ENCODE measurements at places on chromosomes 5 and 9.

- DNase-seq, result no peak
Observed at GRCh38 chr5:72177538-72177937, 70.3 kb downstream of the MAP1B start.

DNA sequence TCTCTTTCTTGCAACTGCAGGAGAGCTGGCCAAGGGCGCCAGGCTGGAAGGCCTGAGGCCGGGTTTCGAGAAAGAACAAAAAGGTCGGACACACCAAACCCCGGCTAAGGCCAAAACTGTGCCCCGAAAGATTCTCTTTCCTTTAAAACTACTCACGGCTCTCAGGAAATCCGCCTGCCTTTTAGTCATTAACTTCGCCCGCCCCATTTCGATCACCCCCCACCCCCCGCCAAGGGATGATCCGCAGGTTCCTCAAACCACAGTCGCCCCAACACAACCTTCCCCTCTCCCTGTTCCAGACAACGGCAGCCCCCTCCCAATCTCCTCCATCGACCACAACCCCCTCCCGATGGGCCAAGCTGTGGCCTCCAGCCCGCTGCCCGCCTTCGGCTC is 536 bp downstream of the FEM1C start:
- peak; percentile 49 for DNase-seq

DNA sequence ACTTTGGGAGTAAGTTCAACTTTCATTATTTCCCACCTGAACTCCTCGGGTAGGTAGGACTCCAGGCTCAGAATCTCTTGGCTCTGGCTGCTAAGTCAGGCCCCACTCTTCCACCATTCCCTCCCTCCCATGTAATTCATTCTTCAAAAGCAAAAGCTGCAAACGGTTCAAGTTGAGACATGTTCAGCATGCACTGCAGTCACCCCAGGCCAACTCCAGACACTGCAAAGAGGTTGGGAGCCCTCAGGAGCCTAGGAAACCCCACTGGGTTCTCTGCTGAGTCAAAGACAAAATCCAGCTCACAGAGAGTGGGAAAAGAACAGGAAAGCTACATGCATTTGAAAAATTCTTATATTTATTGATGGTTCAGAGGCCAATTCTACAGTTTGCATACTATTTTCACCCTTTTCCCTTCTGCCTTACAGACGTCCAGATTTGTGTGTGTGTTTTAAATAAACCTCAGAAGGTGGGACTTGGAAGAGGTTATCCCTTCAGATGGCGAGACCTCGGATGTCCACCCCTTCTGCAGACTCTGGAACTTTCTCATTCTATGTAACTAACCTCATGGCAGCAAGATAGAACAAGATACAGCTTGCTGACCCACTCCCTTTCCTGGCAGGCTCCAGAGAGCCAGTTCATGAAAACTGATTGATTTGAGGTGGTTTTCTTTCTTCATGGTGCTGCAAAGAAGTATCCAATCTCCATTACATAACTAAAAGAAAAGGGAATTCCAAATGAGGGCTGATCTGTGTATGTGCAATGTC is 65.7 kb upstream of the EQTN start:
- DNase-seq, result no peak

DNA sequence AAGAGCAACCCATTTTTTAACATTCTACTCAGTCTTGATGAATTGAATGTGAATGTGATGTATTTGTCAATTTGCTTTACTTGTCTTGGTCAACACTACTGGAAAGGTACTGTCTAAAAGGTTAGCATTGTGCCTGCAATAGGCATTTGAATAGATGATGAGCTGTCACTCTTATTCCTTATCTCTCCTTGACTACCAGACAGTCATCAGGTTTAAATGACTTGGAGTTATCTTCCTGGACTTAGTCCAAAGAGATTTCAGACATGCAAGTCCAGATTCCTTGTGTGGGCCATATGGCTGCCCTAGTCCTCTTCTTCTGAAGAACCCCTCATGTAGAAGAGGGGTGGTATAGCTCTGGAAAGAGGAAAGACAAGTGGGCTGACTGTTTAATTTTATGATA is 4.8 kb downstream of the ARHGEF28 start:
- DNase-seq, result no peak

GRCh38 chr5:173236531-173237142 is 1.6 kb upstream of the NKX2-5 start:
- DNase-seq, result no peak

- DNase-seq, result no peak
Observed at GRCh38 chr9:28389411-28389810, 816.1 kb upstream of the C9orf72 start.

GRCh38 chr5:74112372-74113195 is 486.6 kb downstream of the ARHGEF28 start:
- no peak for DNase-seq

DNA sequence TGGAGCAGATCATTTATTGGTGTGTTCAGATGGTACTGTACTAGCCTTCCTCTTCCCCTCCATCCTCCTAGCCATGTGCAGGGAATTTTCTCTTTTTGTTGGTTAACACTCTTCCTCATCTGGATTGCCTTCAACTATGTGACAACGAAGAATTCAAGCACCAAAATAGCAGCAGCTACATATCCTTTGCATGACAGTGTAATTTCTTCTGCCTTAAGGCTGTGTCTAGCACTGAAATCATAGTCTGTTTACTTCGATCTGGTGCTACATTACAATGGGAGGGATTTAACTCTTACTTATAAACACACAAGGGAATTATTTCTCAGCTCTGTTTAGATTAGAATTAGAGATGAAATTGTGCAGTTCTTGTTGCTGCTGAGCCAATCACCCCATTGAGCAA is 260.4 kb downstream of the ARL15 start:
- DNase-seq, result no peak

- no peak for DNase-seq
Observed at GRCh38 chr9:36945999-36946398, 88.1 kb downstream of the PAX5 start.

DNA sequence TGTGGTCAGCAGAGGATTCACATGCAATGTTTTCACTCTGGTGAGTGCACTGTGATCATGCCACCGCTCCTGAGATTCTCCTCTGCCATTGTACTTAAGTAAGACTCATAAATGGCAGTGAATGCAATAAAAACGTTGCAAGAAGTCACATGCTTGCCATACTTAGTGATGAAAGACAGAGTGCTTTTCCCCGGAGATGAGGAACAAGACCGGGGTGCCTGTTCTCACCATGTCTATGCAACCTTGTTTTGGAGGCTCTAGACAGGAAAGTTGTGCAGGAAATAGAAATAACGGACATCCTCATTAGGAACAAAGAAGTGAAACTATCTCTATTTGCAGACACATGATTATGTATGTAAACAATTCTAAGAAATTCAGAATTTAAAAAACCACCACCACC is 84.7 kb upstream of the IRX2 start:
- no peak for DNase-seq

DNA sequence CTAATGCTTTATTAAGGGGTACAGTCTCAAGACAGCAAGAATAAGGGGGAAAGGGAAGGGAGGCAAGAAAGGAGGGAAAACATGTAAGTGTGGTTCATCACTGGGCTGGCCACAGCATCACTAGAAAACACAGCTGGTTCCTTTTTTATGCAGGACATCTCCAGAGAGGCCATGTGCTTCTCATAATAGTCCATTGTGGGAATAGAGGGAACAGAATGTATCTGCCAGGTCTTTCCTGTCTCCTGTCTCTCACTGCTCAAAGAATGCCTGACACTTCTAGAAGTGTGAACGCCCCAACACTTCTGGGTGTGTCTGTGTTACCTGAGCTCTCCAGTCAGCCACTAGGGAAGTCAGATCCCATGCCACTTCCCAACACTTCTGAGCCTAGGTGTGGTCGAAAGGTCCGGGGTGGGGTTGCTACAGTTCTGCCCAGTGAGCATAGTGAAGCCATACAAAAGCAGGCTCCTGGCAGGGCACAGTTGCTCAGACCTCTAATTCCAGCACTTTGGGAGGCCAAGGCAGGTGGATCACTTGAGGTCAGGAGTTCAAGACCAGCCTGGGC is 255.6 kb upstream of the SLC30A5 start:
- DNase-seq, result no peak

- no peak for DNase-seq
Observed at GRCh38 chr5:119458911-119459632, 6.8 kb downstream of the HSD17B4 start.

- DNase-seq, result no peak
Observed at GRCh38 chr9:89564346-89564878, 40.4 kb upstream of the GADD45G start.

GRCh38 chr5:67287510-67288268 is 91.1 kb upstream of the CD180 start:
- no peak for DNase-seq

DNA sequence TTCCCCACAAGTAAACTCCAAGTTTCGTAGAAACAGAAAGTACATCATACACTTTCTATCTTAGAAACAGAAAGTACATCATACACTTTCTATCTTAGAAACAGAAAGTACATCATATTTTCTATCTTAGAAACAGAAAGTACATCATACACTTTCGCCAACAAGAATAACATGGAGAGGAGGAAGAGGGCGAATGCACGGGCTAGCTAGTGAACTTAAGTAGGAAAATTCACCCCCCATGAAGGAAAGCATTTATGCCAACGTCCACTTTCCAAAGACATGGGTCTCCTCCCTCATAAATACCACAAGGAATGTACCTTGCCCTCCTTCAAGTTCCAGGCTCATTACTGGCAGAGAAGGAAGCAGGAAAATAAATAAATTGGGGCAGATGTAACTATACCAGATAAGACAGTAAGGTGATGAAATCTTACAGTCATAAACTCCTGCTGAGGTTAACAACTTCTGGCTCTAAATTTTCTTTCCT is 64.7 kb downstream of the FRMD3 start:
- DNase-seq, result no peak

GRCh38 chr5:159021136-159021900 is 78.4 kb downstream of the EBF1 start:
- DNase-seq, result no peak

DNA sequence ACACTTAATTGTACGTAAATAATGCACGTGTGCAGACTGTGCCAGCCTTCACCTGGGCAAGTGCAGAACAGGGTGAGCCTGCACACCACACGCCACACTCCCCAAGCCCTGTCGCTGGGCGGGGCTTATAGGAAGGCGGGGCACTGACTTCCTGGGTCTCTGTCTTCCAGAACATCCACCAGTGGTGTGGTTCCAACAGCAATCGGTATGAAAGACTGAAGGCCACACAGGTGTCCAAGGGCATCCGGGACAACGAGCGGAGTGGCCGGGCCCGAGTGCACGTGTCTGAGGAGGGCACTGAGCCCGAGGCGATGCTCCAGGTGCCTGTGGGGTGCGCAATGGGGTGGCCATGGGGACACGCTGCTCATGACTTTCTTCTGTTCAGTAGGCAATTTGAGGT is 44.2 kb downstream of the GSN start:
- DNase-seq, result no peak

DNA sequence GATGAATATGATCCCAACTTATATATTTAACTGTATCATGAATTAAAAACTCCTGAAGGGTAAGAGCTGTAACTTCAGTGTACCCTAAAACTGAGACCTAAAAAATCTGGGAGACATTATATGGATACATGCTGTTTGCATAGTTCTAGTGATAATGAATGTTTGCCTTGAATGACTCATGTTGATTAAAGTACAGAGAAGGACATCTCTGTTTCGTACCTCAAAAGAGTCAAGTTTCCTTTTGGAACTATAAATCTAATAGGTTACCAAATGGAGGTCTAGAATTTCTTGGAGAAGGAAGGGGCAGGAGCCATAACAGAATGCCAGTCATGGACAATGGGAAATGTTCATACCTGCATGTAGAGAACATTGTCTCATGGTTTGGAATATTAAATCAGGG is 168.1 kb downstream of the SNCAIP start:
- DNase-seq, result no peak

- DNase-seq, result no peak
Observed at GRCh38 chr9:68749579-68750159, 44.6 kb downstream of the PIP5K1B start.

DNA sequence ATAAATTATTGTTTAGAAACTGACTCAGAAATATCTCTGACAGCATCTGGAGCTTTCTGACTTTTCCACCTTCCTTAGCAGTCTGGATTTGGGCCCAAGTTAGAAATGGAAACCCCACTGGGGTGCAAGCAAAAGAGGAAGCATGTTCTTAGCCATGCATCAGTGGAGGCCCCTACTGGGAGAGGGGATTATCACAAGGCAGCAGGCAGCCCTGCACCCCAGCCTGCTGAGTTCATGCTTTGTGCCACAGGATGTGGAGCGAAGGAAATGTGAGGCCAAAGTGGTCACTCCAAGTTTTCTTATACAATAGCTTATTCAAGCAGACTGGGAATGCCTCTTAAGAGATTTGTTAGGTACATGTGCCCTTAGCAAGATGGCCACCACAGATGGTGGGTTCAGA is 146.5 kb upstream of the TLX3 start:
- no peak for DNase-seq

- DNase-seq, result no peak
Observed at GRCh38 chr5:12902611-12903010, 998.4 kb upstream of the CTNND2 start.

DNA sequence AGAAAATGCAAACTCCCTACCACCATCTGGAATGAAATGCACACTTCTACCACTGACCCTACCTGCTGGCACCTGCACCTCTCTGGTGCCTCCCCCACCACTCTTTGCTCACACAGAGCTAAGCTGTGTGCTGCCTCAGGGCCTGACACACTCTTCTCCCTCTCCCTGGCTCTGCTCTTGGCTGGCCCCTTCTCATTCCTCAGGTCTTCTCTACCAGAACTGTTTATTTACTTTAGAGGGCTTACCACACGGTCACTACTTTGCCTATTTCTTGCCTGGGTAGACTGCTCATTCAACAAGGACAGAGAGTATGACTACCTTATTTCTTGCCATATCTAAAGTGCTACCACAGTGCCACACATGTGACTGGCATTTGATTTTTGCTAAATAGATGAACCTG is 3.3 kb downstream of the REEP5 start:
- DNase-seq, result no peak

DNA sequence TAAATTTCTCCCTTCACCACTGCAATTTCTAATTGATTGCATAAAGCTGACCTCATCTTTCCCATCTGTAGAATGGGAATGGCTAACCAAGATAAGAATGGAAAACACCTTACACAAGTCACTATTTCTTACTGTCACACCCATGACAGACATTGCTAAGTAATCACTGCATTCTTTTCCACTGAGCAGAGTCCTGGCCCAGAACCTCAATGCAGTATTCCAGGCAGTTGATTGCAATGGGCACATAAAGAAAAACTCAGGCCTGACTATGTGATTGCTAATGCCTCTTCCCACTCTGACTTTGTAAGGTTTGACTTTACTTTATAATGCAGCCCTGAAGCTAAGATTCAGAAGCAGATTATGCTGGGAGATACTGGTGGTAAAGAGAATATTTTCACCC is 29.3 kb downstream of the TRIM32 start:
- no peak for DNase-seq

GRCh38 chr9:89376741-89377351 is 58.5 kb downstream of the SECISBP2 start:
- DNase-seq, result no peak

- no peak for DNase-seq
Observed at GRCh38 chr9:70852711-70853240, 268.6 kb downstream of the TRPM3 start.

All from heart left ventricle (tissue), 16 donors.